ENCODE measurements at places on chromosomes 6 and 20.

GRCh38 chr6:143765422-143766184 is 77.5 kb upstream of the LTV1 start:
- no peak for DNase-seq

GRCh38 chr6:3226481-3227362 is 731 bp downstream of the TUBB2B start:
- peak; percentile 25 for DNase-seq

GRCh38 chr20:16125816-16126215 is 447.4 kb downstream of the KIF16B start:
- DNase-seq, result no peak

DNA sequence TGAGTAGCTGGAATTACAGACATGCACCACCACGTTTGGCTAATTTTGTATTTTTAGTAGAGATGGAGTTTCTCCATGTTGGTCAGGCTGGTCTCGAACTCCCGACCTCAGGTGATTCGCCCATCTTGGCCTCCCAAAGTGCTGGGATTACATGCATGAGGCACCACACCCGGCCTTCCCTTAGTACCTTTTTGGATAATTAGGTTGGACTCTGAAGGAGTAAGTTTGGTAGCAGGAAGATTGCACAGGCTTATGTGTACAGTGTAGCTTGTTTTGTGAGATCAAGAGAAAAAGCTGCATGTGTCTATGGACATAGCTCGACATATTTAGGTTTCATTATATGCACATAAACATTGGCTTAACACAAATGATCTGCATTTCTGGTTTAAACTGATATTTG is 116.8 kb downstream of the NCOA3 start:
- DNase-seq, result no peak

- DNase-seq, result no peak
Measured at GRCh38 chr6:136365776-136366354, 76.2 kb upstream of the BCLAF1 start.

GRCh38 chr6:7546020-7546369 is 4.5 kb downstream of the DSP start:
- no peak for DNase-seq

DNA sequence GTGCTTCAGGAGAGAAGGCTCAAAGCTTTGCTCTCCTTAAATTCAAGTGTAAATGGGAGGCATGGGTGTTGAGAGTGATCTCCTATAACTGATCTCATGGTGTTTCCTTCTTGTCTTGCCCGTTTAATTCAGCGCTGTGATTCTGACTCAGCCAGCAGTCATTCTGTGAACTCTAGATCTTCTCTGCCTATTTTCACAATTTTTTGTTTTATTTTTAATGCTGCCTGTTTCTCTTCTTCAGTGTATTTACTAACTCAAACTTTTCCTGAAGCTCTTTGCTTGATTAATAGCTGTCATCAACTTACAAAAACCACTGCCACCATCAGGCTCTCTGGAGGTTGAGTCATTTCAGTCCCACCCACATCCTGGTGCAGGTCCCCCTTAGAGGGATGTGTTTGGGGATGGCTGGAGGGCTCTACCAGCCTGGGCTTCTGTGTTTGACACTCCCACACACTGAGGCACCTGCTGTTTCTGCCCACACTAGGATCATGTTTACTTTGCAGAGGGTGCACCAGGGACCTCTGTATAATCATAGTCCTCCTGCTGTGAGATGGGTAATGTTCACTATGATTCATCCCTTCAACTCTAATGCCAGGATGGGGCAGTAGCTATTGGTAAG is 94.0 kb downstream of the SHLD1 start:
- DNase-seq, result peak; percentile 37

GRCh38 chr6:112427499-112427898 is 80.4 kb downstream of the RFPL4B start:
- no peak for DNase-seq

DNA sequence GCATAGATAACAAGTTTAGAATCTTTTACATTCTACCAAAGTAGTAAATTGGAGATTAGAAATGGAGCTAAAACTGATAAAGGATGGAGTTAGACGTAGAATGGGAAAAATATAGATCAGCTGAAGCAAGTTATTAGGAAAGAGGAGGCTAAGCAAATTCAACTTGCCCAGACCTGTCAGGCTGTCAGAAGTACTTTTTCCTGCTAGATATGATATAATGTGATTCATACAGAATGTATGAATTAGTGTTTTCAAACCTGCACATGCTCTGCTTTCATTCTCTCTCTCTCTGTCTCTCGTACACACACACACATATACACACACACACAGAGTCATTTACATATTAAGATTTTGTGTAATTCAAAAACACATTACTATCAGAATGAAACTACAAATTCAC is 133.2 kb upstream of the HDGFL1 start:
- DNase-seq, result no peak

GRCh38 chr20:46799781-46800408 is 90.4 kb downstream of the SLC2A10 start:
- DNase-seq, result no peak

GRCh38 chr6:137432054-137432611 is 62.1 kb downstream of the OLIG3 start:
- DNase-seq, result no peak

DNA sequence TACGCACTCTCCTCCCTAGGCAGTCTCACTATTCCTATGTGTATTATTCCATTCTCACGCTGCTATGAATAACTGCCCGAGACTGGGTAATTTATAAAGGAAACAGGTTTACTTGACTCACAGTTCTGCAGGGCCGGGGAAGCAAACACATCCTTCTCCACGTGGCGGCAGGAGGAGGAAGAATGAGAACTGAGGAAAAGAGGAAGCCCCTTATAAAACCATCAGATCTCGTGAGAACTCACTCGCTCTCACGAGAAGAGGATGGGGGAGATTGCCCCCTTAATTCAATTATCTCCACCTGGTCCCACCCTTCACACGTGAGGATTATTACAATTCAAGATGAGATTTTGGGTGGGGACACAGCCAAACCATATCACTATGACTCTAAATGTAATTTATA is 61.9 kb downstream of the ECT2L start:
- DNase-seq, result no peak

GRCh38 chr6:42745083-42745639 is 742 bp downstream of the TBCC start:
- peak; percentile 16 for DNase-seq

GRCh38 chr6:36772397-36772796 is 66.8 kb downstream of the CPNE5 start:
- DNase-seq, result no peak

GRCh38 chr20:8326191-8326590 is 194.1 kb downstream of the PLCB1 start:
- DNase-seq, result no peak

DNA sequence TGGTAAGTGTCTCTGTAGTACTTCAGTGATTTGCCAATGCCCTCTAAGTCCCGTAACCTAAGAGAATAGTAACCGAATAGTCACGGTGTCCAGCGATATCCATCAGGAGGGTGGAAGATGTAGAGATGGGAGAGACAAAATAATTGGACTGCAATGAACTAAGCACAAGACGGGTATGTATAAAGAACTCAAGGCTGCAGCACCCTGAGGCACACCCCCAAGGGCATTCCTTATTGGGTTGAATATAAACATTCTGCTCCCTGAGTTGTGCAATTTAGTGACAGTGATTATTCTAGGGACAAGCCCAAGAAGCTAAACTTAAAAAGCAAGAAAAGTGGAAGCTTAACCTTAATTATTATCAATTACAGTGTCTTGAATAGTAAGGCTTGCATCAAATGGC is 14.6 kb downstream of the DST start:
- DNase-seq, result no peak

Data from ACHN (cell line).